RWPE2 (cell line): ENCODE measurements at places on chromosomes 3 and 15.
A peak's percentile ranks its signal among the peaks of the same experiment; 100 is the strongest.

DNA sequence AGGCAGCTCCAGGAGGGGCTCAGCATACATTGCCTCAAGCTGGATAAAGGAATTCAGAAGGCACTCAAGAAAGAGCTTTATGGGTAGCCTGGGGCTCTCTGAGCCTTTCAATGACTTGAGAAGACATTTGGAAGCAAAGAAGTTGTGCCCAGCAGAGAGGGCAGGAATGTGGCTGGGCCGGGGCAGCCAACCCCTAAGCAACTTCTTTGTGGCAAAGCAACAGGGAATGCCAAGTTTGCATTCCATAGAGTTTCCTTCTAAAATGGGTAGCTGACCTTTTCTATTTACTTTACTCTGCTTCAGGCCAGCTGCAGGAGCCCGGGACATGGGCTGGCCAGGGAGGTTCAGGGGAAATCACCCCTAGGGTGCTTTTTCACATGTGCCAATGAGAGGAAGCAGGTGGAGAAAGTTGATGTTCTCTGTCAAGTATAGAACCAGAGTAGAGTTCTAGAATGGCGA, 45.6 kb downstream of the CCDC12 start:
- DNase-seq = no peak

- DNase-seq = peak; percentile 64
These were observed 133.3 kb upstream of the MEF2A start for GRCh38 chr15:99432271-99433025.

DNA sequence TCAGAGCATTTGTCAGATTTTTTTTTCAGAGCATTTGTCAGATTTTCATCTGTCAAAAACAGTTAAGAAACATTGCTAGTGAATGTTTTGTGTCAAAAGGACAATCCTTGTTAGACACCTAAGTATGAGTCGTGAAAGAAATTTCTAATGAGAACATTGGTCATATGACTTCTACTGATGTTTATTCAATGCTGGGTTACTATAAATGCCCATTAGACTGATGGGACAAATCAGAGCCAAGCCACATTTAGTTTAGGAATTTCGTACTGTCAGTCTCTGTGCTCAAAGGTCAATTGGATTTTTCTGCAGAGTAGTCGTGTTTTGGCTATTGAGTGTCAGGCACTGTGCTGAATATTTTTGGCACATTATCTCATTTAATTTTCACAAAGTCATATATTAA, 31.6 kb downstream of the TSC22D2 start:
- DNase-seq = no peak

DNA sequence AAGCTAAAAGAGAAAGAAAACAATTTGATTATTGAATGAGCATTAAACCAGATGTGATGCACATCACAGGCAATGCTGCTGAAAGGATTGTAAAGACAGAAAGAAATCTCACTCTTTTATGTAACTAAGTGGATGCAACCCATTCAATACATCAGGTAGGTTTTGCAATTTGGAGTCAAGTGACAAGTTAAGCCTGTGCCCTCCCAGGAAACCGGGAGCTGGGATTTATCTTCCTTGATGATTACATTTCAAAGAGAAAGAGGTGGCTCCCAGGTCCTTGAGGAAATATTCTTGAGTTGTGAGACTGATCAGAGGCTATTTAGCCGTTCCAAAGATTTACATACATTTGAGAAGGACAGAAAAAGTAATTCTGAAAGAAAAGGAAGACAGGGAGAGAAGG, 219.0 kb upstream of the PROK2 start:
- no peak for DNase-seq

GRCh38 chr3:177284383-177284881, 87.2 kb upstream of the TBL1XR1 start:
- no peak for DNase-seq

- DNase-seq = no peak
These were observed 75.7 kb upstream of the BNIP2 start for GRCh38 chr15:59764775-59765174.

- no peak for DNase-seq
These were observed 72.2 kb upstream of the EPHB3 start for GRCh38 chr3:184489268-184489841.

GRCh38 chr15:38103564-38103963, 149.1 kb upstream of the SPRED1 start:
- no peak for DNase-seq

GRCh38 chr3:149781211-149781610, 11.1 kb downstream of the ANKUB1 start:
- DNase-seq = no peak

DNA sequence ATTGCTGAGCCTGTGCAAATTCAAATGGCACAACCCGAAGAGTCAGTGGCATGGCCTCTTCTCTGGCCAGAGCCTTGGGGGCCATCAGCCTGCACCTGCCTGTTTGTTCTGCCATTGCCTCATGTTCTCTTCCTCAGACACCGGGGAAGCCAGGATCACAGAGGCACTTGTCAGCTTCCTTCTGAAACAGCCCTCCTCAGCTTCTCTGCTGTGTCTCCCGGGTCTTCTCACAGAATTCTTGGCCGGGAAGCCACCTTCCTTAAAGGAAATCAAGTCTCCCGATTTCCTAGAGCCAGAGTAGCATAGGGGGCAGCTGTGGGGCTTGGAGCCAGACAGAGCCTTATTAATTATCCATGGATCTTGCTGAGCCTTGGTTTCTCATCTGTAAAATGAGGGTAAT, 47.4 kb upstream of the CGNL1 start:
- DNase-seq = no peak

DNA sequence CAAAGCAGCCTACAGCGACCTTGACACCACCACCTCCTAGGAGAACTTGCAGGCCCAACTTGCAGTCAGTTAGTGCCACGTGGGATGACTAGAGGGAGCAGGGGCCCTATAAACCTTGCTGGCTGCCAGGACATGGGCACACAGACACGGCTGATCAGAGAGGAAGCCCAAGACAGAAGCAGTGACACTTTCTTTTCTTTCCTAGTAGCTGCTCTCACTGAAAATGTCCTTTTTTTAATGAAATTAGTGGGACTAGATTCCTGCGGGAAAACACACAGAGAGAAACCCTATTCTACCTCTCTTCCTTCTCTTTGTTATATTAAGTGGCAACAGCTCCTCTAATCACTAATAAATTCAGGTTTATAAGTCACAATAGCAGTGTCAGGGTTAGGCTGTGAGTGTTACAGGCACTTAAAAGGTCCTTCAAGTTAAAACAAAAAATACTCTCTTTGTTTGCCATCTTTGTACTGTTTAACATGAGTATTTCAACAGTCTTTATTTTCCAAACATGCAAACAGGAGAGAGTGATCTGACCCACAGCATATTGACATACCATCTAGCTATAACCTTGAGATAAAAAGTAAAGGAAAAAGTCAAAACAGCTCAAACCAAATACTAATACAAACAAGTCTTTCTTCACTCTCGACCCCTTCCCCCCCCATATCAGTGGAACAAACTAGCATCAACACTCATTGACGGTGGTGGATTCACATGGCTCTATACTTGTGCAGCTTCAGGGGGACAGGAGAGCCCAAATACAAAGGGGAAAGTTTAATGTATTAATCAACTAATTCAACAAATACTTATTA, 2.1 kb upstream of the TMEM212 start:
- DNase-seq = no peak

GRCh38 chr3:55483196-55484095, 3.7 kb downstream of the WNT5A start:
- no peak for DNase-seq

DNA sequence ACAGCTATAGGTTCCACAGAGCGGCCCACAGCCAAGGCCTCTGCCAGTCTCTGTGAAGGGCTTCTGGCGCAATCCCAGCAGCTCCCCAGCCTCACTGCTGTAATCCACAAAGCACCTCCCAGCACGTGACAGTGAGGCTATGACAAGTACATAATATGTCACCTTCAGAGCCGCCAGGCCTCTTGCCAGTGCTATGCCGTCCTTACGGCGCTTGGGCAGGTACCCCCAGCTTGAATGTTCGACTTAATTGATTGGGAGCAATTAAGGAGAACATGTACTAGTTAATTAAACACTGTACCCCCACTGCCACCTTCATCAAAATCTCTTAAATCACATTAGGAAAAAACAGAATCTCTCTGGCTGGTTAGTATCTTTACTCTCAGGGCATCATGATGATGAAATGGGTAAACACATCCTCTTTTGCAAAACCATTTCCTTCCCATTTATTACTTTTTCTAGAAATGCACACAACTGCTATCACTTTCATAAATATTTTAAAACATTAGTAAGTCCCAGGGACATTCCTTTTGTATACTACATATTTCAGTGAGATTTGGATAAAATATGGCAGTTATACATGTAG, 169.9 kb downstream of the XXYLT1 start:
- DNase-seq = no peak

DNA sequence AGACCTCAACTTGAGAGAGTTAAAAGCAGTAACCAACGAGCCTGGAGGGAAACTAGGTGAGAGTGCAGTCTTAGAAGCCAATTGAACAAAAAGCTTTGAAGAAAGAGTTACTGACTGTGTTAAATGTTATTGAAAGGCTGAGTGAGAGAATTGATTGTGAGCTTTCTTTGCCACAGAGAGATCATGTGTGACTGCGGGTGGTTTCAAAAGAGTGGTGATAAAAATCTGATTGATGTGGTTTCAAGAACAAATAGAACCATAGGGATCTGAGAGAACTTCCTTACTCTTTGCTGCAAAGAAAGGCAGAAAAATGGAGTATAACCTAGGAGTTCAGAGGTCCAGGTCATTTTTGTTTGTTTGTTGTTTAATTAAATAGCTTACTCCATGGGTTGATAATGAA, 759.9 kb upstream of the ALCAM start:
- no peak for DNase-seq

DNA sequence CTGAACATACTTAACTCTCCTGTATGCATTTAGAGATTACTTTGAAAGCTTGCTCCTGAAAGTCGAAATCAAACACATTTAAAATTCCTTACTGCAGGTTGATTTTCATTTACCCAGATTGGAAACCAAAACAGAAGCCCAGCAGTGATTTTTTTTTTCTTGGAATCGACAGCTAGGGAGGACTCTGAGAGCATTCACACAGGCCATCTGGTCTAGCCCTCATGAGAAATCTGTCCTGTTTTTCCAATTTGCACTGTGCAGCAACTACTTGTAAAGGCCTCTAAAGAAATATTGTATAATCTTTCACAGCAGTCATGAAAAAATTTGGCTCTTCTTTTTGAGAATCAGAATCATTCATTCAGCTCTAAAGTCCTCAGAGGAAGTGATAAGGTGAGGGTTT, 179.2 kb downstream of the KCNAB1 start:
- no peak for DNase-seq

GRCh38 chr3:186108106-186108940, 566 bp downstream of the ETV5 start:
- peak; percentile 69 for DNase-seq

GRCh38 chr3:125002414-125003368, 53.1 kb downstream of the HEG1 start:
- DNase-seq = no peak

GRCh38 chr15:71679223-71679792, 131.0 kb upstream of the NR2E3 start:
- DNase-seq = no peak

DNA sequence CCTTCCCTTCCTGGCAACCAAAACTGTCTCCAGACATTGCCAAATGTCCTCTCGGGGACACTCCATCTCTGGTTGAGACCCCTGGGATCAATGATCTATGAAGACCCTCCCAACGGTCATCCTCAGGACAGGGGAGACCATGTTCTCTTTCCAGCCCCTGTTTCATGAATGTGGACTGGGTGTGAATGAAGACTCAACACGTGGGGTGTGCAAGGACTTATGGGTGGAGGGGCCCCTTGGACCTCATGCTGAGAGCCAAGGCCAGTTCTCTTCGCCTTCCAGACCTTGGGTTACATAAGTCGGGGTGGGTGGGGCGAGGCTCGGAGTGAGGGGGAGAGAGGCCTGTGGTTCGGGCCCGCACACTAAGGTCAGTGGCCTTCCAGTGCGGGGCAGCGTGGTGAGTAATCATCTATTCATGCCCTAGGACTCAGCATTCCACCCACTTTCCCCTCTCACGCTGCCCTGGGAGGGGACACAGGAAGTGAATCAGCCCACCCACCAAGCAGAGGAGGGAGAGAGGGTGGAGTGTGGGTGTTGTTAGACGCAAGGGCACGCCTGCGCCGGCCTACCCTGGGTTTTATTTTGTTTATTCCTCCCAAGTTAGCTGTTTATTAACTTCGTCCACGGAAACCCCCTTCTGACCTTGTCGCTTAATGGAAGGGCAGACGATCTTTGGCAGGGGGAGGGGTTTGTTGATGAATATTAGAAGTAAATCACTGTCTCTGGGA, 6.7 kb downstream of the PAQR5 start:
- DNase-seq = peak; percentile 80

GRCh38 chr3:61936344-61936937, 375.1 kb downstream of the PTPRG start:
- DNase-seq = no peak

DNA sequence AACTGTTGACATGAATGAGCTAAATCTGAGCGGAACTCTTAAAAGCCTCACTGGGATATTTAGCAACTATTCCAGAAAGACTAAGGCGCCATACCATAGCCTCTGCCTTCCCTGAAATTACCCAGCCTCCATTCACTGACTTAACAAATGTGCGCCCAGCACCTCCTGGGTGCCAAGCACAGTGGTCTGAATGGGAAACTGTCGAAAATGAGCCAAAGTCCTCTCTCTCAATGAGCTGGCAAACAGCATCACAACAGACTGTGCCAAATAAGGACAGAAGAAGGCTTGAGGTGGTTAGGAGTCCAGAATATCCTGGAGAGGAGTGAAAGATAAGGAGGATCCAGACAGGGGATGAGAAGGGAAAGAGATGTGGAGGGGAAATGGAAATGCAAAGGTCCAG, 332.4 kb downstream of the MAGI1 start:
- DNase-seq = no peak

DNA sequence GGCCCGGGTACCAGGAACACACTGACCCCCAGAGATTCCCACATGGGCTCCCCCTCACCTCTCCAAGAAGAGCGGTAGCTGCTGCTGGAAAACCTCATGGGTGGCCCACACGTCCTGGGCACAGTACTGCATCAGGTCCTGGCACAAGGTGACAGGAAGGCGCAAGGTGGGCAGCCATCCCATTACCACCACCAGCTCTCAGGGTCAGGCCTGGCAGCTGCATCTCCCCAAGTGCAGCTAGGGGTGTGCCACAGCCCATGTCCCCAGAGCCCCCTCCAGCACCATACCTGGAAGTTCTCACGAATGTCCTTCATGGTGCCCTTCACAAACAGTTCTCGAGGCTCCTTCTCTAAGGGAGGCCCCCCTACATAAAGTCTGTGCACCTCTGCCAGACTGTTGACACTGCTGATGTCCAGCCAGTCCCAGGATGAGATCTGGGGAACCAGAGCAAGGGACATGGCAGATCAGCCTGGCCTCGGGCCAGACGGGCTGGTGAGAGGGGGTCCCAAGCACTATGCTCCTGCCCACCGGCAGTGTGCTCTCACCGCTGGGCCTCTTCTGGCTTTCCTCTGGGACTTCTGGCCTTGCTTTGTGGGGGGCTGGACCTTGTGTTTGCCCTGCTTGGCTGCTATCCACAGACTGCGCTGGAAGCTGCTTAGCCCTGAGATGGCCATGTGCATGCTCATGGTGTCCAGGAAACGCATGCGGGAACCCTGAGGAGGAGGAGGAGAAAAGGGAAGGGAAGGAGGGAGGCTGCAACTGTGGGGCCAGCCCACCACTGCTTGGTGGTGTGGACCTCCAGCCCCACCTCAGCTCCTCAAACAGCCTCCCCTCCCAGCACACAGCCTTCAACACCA, 6.0 kb downstream of the POLG start:
- DNase-seq = no peak
